ENCODE measurements at places on chromosomes 3 and 15.

DNA sequence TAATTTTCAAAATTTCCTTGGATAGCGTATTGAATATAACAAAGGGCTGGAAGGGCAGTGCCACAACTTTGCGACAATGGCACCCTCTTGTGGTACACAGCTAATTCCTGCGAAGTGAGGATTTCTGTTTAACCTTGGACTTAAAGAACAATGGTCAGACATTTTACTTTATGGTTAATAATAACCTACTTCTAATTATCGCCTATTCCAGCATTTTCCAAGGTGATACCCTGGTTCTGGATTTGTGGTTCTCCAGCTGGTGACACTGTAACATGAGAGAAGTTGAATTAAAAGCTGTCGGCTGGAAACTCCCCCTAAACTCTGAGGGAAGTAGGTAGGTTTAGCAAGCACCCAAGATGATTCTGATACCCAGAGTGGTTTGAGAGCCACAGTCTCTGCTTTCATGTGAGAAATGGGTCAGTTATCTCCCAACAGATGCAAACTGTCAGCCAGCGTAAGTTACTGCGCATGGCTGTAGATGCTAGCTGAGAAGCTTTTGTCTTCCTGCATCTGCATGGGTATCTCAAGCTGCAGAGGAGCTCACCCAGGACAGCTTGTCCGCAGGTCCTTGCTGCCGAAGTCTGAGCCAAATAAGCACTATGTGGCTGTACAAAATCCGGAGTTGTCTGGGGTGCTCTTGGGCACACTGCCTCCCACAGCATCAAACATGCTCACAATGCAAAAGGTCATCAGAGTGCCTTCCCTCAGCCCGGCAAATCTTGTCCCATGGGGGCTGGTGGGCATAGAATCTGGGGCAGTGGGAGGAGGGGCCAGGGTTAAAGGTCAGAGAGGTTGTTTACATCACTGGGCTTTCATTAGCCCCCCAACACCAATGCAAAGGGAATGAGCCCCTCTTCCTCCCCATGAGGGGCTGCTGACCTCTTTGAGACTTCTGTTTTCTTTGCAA lies 6.6 kb upstream of the CHSY1 start:
- DNase-seq = peak; percentile 65

- no peak for DNase-seq
Observed at GRCh38 chr3:64586952-64587351, 100.8 kb downstream of the ADAMTS9 start.

GRCh38 chr15:78216276-78217104 lies 17.9 kb downstream of the ACSBG1 start:
- DNase-seq = peak; percentile 98

GRCh38 chr3:126355777-126356372 lies 1.3 kb downstream of the KLF15 start:
- DNase-seq = peak; percentile 47

DNA sequence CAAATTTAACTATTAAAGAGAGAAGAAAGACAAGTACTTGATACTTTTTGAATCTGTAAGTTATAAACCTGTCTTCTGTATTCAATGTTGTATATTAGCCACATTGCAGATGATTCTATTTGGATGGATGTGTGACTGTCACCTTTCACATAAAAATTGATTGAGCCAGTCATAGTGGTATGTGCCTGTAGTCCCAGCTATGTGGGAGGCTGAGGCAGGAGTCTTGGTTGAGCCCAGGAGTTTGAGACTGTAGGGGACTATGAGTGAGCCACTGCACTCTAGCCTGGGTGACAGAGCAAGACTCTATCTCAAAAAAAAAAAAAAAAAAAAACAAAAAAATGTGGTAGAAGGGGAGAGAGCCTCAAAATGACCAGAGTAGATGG lies 12.3 kb downstream of the CACNA1D start:
- DNase-seq = no peak

Data from M059J (cell line).